Urinary bladder (tissue), 4 donors: ENCODE measurements at places on chromosomes 6 and 20.

GRCh38 chr20:45765980-45766379 is 25.7 kb downstream of the WFDC3 start:
- no peak for DNase-seq

GRCh38 chr6:131694832-131695426 is 6.3 kb downstream of the OR2A4 start:
- DNase-seq: no peak

DNA sequence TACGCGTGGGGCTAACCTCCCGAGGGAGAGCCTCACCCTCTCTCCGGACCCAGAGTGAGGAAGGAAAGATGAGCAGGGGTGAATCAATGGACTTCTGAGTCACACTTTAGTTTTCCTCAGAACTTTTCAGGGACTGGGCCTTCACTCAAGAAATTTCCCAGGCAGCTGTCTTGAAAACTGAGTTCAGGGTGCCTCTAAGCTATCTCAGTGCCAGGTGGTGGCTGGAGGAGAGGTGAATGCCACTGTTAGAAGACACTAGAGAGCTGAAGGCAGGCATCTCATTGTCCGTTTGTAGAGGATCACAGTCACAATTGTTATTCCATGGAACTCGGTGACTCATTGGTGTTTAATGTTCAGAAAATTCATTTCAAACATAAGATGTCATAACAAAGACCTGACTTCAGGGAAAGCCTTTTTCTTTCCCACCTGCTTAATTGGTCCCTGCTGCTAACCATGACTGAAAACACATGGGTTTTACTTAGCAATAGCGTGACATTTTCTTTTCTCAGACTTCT is 5.3 kb upstream of the SERPINB6 start:
- DNase-seq: no peak

GRCh38 chr6:128482642-128483041 is 37.8 kb downstream of the PTPRK start:
- DNase-seq: no peak

DNA sequence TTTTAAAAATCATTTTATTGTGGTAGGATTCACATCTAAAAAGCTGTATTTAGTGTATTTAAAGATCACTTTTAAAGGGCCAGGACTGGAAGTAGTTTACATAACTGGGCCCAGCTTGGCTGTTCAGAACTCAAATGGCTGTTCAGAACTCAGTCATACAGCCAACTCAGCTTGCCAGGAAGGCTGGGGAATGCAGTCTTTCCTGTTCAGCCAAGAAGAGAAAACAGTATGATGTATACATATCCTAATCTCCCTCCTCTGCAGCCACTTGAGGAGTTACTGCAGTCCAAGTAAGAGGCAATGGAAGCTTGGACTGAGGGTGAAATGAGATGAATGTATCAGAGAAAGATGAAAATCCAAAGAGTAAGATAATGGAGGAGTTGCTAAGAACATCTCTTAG is 24.6 kb downstream of the DSTN start:
- peak; percentile 64 for DNase-seq

DNA sequence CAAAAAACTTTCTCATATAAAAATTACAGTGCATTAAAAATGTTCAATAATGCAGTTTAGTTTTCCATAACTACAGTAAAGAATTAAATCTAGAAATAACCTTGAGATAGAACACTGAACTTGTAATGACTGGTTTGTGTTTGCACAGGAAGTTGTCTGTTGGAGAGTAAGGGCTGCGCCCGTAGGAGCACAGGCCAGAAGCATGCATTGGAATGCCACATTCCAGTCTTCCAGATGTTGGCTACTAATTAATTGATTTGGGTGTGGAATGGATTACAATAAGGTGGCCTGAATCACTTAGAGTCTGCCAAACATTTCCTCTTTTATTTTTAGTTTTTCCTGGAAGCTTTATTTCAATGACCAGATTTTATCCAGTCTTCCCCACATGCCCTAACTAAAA is 582.6 kb upstream of the MMS22L start:
- DNase-seq: no peak

DNA sequence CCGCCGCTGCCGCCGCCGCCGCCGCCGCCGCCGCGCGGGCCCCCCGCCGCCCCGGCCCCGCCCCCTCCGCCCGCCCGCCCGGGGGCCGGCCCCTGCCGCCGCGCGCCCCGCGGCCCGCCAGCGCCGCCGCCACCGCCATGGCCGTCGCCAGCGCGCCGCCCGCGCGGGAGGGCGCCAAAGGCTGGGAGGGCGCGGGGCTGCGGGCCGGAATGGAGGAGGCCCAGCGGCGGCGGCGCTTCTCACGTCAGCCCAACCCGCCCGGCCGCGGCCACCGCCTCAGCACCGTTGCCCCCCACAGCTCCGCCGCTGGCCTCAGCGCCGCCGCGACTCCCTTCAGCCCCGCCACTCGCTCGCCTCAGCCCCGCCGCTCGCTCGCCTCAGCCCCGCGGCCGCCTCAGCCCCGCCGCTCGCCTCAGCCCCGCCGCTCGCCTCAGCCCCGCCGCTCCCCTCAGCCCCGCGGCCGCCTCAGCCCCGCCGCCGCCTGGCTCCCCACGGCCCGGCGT is 258 bp downstream of the PHF10 start:
- no peak for DNase-seq

- DNase-seq: no peak
Measured at GRCh38 chr6:27230758-27231111, 16.8 kb upstream of the PRSS16 start.

DNA sequence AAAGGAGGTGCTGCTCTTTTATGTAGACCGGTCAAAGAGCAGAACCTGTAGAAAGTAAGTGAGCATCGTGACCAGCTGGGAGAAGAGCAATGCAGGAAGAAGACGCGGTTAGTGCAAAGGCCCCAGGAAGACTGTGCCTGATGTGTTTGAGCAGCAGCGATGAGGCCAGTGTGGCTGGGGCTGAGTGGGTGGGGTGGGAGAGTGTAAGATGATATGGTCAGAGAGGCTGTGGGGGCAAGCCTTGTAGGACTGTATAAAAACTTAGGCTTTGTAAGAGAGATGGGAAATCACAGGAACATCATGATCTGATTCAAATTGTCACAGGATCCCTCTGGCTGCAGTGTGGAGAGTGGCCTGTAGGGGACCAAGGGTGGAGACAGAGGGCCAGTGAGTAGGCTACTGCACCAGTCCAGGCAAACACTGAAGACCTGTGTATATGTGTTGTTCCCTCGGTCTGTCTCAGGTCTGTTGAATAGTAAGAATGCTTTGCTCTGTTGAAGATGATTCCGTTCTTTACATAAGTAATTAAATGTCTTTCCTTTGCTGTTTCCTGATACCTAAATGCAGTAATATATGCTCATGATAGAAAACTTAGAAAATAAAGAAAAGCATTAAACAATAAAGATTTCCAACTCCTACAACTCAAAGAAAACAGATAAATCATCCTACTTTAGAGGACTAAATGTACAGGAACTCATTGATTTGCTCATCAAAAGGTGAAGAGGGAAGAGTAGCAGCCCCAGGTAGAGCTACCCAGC is 23.6 kb upstream of the WFDC2 start:
- DNase-seq: no peak

- DNase-seq: no peak
Measured at GRCh38 chr6:20137837-20138236, 74.4 kb downstream of the MBOAT1 start.

DNA sequence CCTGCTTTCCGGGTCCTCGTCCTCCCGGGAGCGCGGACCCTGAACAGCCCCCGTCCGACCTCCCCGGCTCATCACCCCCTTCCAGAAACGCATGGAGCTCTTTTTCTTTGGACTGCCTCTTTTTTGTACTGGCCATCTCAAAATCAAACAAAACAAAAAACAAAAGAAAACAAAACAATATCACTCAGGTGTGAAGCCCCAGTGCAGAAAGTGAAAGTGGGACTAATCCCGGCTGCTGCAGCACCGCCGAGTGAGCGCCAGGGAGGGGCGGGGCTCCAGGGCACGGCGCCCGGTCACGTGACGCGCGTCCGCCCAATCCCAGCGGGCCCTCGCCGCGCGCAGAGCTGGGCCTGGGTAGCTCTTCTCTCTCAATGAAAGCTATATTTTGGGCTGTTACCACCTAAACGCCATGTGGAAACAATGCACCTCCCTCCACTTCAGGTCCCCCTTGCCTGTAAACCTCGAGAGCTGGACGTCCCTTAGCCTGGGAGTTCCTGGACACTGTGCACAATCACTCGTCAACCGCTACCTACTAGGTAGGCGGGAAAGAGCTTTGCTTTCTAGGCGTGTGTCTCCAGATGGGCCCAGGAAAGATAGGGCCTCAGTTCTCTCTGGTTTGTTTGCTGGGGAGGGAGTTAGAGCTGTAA is 93.7 kb upstream of the PRDM1 start:
- no peak for DNase-seq

GRCh38 chr20:36823121-36823520 is 49.6 kb upstream of the DSN1 start:
- no peak for DNase-seq

- DNase-seq: no peak
Measured at GRCh38 chr6:168196881-168197635, 118.0 kb upstream of the FRMD1 start.

DNA sequence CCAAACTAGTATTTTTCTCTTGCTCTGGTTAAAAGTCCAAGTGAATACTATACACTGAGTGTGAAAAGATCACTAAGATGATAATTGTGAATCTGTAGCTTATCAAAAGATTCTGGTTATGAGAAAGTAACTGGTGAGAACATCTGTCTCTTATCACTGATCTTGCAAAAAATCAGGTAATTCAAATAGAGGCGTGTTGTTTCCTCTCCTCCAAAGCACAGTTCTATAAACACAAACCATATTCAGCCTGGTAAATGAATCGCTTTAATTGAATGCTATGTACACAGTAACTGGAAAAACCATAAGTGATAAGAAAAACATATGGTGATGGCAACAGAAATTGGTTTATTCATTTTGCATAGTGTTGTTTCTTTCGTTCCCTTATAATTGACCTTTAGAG is 161.0 kb downstream of the RALGAPA2 start:
- DNase-seq: no peak

GRCh38 chr6:133644892-133645619 is 243.9 kb upstream of the TCF21 start:
- DNase-seq: peak; percentile 73

GRCh38 chr6:157019115-157019641 is 242.0 kb downstream of the ARID1B start:
- no peak for DNase-seq

GRCh38 chr6:106539936-106540335 is 89.4 kb downstream of the RTN4IP1 start:
- no peak for DNase-seq

DNA sequence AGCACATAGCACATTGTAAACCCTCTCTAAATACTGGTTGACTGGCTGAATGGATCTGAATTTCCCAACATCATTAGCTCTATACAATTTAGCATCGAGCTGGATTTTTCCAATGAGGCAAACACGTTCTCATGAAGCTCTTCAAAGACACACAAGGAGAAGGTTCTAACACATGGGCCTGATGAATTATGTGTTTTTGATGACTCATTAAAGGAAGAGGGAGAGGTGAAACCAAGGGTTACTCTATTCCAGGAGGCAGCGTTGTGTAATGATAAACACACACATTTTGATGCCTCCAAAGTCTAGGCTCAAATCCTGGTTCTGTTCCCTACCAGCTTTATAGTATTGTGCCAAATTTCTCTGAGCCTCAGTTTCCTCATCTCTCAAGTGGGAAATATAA is 84.3 kb downstream of the PFDN4 start:
- DNase-seq: no peak

DNA sequence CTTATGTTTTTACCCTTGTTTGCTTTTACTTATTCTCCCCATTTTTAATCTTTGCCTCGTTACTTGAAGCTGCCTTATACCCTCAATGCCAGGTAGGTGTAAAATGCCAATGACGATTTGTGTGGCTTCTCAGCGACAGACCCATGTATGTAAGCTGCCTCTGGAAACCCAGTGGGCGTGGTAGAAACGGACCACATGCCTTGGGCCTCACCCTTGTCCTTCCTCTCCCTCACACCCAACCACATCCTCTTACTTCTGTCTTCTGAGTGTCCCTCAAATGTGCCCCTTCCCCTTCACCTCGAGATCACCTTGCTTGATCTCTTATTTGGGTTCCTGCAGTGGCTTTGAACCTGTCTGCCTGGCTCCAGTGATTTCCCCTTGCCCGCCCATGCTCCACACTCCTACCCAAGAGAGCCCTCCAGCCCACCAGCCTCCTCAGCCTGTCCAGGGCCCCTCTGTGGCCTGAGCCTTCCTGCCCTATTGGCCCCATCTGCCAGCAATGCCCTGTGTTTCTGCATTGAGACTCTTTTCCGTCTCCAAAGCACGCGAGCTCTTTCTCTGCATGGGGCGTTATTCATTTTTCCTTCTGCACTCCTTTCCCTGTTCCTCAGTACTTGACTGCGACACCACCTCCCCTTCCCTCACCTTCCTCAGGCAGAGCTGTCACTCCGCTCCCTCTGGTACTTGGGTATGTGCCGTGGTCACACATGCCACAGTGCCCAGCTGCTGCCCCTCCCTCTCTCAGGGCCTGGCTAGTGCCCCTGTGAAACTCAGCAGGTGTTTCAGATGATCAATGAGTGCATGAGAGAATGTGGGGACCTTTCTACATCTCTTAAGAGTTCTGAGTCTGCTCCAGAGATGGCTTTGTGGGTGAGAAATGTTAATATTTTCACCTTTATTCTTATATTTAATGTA is 115.4 kb downstream of the SLX4IP start:
- no peak for DNase-seq

DNA sequence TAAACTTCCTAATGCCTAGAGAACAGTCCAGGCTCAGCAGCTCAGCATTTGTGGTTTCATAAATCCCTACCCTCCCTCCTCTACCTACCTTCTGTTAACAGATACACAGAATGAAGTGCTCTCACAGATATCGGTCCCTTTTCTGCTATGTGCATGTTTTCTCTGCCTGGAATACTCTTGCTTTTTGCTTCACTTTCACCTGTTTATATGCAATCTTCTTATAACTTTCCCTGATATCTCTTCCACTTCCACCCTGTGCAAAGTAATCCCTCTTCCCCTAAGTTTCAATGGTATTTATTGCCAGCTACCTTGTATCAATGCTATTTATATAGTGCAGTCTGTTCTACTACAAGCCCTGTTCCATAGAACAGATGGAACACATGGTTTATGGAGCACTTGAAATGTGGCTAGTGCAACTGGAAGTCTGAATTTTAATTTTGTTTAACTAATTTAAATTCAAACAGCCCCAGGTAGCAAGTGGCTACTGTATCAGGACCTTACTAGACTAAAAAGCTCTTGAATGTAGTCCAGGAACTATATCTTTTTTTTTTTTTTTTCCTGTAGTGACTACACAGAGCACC is 3.1 kb upstream of the TAB2 start:
- DNase-seq: no peak

- no peak for DNase-seq
Measured at GRCh38 chr6:69914015-69914485, 47.7 kb downstream of the COL19A1 start.

- DNase-seq: no peak
Measured at GRCh38 chr6:111609028-111609820, 3.5 kb upstream of the TRAF3IP2 start.

GRCh38 chr6:105452924-105453756 is 50.3 kb upstream of the PREP start:
- no peak for DNase-seq

DNA sequence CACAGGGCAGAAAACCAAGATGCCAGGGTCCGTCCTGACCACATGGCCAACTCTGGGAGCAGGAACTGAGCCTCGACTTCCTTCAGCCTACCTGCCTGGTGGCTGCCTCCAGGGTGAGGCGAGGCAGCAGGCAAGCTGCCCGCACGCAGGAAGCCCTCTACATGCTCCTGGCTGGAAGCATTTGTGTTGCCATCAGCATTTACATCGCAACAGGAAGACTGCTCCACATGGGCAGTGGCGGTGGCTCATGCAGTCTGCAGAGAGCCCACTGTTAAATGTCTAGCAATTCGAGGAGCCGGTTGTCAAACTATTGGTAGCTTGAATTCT is 233.8 kb downstream of the SYNDIG1 start:
- no peak for DNase-seq

GRCh38 chr20:20130399-20130798 is 78.1 kb downstream of the CFAP61 start:
- DNase-seq: no peak
